NCI-H460 (cell line): ENCODE measurements at places on chromosomes 2 and 18.

GRCh38 chr2:116733699-116734098, 1080.8 kb upstream of the DDX18 start:
- DNase-seq: no peak

DNA sequence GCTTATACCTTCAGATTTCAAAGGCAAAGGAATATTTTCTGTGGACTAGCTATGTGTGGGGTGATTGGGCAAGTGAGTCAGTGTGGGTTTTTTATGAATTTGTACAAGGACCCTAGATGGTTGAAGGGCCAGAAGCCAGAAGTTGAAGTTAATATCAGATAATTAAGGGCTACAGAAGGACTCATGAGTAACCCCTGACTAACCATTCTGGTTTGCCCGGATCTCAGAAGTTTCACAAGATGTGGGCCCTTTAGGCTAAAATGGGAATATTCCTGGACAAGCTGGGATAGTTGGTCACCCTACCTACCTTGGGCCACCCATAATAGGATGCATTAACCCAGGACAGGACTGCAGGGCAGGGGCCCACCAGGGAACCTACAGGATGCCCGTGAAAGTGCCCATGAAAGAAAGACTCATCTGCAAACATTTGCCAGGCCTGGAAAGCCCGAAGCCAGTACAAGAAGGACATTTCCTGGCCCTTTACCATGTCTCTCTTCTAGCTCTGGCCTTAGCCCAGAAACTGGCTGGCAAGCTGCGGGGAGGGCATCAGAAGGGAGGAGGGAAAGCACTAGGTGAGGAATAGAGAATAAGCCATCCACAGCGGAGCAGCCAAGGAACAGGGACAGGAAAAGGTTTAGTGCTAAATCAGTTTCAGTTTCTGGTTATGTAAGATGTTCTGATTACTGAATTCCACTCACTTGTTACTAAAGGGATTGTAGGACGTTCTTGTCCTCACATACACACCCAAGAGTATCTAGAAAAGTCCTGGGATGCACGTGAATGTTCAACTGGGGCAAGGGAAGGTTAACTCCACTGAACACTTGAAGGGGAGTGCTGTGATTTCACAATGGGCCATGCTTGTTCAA, 33.6 kb downstream of the GCG start:
- no peak for DNase-seq

DNA sequence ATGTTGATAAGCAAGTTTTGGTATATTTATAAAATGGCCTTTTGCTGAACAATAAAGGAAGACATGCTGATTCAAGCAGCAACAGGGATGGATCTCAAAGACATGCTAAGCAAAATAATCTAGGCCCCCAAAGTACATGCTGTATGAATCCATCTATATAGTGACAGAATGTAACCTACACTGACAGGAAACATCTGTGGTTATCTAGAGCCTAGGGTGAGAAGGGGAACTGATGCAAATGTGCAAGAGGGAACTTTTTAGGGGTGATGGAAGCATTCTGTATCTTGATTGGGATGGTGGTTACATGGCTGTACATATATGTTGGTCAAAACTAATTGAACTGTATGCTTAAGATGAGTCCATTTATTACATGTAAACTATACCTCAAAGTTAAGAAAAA, 24.2 kb downstream of the CNRIP1 start:
- no peak for DNase-seq

DNA sequence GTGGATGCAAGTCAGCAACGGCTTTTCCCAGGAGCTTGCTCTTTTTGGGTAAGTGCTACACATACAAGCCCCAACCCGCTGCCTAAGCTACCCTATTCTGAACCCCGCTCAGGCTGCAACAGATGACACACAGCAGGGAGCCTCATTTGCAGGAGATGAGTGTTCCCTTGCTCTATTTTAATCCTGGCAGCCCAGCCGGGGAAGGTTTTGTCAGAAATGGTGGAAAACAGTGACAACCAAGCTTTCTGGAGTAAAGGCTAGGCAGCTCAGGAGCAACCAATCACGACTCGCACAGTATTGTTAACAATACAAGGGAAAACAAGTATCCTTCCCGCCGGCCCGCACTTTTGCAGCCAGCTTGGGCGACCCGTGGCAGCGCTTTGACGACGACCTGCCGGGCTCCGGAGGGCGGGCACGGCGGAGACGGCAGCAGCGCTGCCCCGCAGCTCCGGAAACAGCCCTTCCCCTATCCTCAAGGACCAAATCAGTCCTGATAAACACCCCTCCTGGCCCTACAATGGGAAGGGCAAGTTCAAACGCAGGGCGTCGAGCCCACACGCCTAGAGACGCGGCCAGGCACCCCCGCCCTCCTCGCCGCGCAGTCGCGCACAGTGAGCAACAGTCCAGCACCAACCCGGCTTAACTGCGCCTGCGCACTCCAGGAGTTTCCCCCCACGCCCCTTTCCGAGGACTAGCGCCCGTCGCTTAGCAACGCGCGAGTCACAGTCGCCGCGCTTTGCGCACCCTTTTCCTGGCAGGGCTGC, 74.3 kb upstream of the TSPYL6 start:
- DNase-seq: peak; percentile 96

DNA sequence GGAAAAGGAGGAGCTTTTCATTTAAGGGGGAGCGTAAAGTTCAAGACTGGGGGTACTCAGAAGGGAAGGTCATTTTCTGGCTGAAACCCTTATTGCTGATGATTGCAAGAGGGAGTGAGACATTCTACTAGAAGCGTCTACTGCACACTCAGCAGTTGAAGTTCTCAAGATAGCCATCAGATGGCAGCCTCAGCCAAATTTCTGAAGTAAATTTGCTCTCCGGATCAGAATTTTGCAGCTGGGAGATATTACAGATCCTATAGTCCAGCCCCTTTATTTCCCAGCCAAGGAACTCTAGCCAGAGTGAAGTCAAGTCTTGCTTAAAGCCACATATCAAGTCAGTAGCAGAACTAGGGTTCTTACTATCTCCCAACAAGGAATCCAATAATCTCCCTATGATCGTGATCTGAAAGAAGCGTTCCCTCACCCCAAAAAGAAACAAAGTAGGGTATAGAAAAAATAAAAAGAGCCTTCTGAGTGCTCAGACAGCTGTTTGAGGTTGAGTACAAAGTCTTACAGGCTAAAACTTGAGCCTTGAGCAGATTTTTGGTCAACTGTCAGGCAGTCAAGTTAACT, 24.0 kb downstream of the RAX start:
- peak; percentile 71 for DNase-seq

DNA sequence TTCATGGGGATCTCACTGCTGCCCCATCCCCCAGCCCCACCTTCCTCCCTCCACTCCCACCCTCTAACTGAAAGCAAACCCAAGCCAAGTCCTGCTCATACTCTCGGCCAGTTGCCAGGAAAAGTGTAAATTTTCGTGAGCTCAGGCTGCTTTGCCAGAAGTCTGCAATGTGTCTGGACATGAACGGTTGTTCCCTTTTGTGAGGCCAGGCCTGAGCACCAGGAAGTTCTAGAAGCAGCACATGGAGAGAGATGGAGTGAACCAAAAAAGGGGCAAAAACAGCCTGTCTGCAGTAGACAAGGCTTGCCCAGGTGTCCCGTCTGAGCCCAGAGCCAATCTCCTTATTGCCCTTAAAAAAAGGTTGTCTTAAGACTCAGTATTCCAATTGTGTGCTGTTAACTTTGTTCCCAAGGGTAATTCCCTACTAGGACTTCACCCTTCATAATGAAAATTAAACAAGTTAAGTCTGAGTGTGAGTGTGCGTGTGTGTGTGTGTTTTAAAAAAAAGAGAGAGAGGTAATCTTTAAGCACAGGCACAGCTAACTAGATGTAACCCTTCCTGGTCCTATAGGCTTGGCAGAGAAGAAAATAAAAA, 247.1 kb downstream of the BCL11A start:
- no peak for DNase-seq

DNA sequence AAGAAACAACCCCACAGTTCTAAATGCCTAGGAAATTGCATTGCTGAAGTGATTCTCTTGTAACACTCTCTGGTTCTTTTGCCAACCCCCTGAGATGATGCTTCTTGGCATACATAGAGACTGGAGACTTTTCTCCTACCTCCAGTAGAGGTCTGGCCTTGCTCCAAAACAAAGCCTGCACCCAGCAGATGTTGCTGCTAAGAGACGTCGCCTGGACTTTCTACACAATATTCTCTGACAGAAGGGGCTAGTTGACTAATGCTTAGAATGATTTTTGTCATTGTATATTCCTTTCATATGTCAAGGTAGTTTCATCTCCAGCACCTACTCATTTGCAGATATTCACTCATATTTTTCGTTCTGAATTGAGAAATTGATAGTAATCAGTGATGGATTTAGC, 24.6 kb downstream of the SOWAHC start:
- no peak for DNase-seq

DNA sequence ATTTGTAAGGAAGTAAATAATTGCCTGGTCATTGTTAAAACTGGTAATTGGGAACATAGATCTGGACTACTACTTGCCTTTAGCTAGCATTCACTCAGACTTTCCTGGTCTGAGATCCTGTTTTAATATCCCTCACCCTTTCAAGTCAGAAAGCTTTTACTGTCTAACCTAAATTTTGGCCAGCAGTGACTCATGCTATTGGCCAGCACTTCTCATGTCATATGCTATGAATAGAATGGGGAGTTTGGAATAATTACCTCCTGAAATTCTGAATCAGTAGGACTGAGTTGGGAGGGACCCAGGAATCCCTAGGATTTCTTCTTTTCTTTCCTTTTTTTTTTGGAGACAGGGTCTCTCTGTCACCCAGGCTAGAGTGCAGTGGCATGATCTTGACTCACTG, 19.3 kb downstream of the STK36 start:
- DNase-seq: no peak

GRCh38 chr2:204748286-204748685, 203.0 kb downstream of the PARD3B start:
- no peak for DNase-seq

DNA sequence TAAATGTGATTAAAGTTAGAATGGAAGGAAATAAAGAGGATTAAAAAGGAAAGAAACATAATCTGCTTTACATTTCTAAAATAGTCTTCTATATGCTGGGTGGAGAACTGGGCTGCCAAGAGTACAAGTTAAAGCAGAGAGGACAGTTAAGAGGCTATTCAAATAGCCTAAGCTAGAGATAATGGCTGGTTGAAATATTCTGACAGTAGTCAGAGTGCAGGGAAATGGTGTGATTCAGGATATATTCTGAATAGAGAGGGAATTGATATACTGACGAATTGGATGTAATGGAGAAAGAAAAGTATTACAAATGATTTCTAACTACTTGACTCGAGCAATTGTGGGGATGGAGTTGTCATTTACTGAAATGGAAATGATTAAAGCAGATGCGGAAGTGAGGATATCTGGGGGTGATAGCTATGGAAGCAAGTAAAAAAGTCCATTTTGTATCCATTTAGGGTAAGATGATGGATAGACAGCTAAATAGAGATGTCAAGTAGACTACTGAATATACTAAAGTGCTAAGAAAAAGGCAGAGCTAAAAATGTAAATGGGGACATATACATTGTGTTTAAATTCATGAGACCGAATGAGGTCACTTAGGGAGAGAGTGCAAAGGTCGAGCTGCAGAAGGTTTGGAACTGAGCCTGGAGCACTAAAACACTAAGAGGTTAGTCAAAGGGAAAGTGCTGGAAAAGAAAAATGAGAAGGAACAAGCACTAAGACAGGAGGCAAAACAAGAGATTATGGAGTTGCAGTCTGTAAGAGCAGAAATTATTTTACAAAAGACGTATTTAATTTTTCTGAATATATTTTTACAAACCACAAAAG, 696.8 kb downstream of the LRRTM4 start:
- no peak for DNase-seq

GRCh38 chr2:85222792-85223191, 89.6 kb downstream of the TCF7L1 start:
- no peak for DNase-seq

DNA sequence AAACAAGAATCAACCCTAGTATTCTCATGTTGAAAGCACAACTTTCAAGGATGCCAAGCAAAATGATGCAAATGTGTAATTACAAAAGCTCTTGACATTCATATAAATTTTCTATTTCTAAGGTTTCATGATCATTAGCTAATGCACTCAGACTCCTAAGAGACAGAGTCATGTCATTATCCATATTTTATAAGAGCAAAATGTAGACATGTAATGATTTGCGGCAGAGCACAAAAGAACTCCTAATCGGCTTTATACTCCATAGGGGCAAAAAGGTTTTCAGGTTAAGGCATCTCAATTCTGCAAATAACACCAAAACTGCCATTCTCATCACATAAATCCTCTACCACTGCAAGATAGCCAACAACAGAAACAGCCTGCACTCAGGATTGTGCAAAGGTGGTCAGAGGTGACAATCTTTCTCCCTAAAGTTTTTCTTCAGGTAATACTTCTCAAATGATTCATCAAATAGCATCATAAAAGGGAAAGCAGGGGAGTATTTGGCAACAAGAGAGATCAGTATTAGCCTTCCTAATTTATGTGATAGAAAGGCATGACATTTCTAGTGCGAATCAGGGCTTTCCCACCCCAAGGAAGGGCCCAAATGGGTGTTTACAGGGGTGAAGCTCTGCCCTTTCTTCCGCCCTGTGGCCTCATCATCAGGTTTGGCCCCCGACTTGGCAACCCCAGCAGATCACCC, 64.7 kb downstream of the STK39 start:
- DNase-seq: no peak

- DNase-seq: no peak
These were observed 4.2 kb upstream of the CCNYL1 start for GRCh38 chr2:207706936-207707860.

- DNase-seq: no peak
These were observed 12.6 kb upstream of the ICA1L start for GRCh38 chr2:202883987-202884675.

GRCh38 chr2:102252236-102252635, 59.1 kb upstream of the IL1RL1 start:
- DNase-seq: no peak

DNA sequence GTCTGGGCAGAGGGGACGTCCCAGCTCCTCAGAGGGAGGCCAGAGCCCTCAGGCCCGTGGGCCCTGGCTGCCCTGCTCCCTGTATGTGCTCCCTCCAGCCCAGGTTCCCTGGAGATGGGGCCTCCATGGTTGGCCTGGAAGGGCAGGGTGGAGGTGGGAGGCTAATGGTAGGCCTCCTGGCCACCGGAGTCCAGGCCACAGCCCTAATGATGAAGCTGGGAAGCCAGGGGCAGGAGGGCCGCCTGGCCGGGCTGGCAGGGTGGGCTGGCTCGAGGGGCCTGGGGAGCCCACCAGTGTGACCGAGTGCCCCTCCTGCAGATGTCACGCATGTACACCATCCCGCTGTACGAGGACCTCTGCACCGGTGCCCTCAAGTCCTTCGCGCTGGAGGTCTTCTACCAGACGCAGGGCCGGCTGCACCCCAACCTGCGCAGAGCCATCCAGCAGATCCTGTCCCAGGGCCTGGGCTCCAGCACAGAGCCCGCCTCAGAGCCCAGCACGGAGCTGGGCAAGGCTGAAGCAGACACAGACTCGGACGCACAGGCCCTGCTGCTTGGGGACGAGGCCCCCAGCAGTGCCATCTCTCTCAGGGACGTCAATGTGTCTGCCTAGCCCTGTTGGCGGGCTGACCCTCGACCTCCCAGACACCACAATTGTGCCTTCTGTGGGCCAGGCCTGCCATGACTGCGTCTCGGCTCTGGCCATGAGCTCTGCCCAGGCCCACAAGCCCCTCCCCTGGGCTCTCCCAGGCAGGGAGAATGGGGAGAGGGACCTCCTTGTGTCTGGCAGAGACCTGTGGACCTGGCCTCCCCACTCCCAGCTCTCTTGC, 9.0 kb upstream of the CAPN10 start:
- DNase-seq: no peak
